ENCODE measurements at places on chromosomes 1 and 21. TPM values are rescaled to one million over a fixed set of nuclear protein-coding genes. Genes with fewer than 3 reads are reported as not detected.

GRCh38 chr1:166875302-166875733, 746 bp downstream of the TADA1 start:
- no peak for DNase-seq

- DNase-seq = no peak
Observed at GRCh38 chr1:95140791-95141190, 23.6 kb downstream of the TLCD4 start.

GRCh38 chr1:61093525-61094137, 11.3 kb downstream of the NFIA start:
- no peak for DNase-seq

DNA sequence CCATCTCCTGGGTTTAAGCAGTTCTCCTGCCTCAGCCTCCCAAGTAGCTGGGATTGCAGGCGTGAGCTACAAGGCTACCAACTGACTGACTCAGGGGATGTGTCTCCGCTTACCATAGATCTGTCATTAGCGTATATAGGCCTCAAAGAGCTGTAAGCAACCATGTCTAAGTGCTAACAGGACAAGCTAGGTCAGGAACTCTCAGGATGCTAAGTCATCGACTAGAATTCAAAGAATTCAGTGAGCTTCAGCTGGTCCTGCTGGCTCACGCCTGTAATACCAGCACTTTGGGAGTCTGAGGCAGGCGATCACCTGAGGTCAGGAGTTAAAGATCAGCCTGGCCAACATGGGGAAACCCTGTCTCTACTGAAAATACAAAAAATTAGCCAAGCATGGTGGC, 29.5 kb downstream of the CAPN2 start:
- no peak for DNase-seq

GRCh38 chr1:3697810-3698209, 45.5 kb downstream of the TP73 start:
- DNase-seq = no peak

DNA sequence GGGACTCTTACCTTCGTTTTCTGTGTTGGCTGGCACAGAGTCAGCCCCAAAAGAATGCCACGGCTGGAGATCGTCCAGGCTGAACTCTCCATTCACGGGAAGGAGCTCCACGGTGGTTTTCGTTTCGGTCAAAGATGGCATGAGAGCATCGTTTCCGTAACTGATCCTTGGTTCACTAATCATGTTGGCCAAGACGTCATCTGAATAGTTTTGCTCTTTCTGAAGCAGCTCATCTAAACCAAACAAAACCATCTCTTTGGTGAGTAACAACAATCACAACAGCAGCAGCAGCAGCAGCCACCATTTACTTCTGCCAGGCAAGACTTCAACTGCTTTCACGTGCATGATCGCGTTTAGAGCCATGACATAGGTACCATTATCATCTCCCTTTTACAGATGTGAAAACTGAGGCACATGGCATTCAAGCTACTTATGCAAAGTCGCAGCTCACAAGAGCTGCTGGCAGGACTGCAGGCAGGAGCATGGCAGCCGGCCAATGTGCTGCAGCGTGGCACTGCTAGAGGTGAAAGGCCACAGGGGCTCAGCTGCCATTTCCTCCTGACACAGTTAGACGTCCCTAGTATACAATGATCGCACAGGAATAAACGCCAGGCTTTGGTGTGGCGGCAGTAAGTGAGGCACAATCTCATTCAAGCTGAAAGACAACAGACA, 177.1 kb downstream of the GABPA start:
- DNase-seq = no peak

Gene SLC2A5
- 0.18 TPM for total RNA-seq

Gene RPL22
- total RNA-seq = 186 TPM

Gene OMA1
- 9.3 TPM for total RNA-seq

Gene A3GALT2
- not detected for total RNA-seq

Gene RGS16
- total RNA-seq = 1.0 TPM

Gene HMGCL
- 66.4 TPM for total RNA-seq

Gene GABPB2
- 7.4 TPM for total RNA-seq
